ENCODE measurements at places on chromosomes 5 and 9.

DNA sequence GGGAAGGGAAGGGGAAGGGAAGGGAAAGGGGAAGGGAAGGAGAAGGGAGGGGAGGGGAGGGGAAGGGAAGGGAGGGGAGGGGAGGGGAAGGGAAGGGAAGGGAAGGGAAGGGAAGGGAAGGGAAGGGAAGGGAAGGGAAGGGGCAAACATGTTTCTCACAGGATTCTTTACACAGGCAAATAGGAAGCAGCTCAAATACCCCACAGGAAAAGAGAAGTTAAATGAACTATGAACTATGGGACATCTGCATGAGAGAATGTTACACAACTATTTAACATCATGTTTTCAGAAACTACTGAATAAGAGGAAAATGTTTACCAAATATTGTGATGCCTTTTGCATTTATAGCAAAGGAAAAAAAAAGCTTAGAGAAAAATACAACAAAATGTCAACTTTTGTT, 125.4 kb upstream of the SLC30A5 start:
- DNase-seq = no peak

- no peak for DNase-seq
Measured at GRCh38 chr9:22423566-22423965, 23.1 kb upstream of the DMRTA1 start.

- DNase-seq = no peak
Measured at GRCh38 chr9:106655966-106656365, 207.0 kb upstream of the ZNF462 start.

DNA sequence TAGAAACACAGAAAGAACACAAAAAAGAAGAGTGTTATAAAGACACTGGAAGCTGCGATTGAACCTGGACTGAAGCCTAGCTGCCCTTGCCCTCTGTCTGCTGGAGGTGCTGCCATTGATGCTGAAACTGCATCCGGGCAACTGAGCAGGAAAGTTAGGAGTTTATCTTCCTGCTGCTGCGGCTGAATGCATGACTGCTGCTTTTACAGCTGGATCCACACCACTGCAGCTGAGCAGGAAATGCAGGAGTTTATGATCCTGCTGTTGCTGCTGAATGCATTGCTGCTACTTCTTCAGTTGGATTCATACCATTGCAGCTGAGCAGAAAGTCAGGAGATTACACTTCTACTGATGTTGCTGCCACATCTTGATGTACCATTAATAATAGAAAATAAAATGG, 21.8 kb upstream of the JAKMIP2 start:
- DNase-seq = no peak

DNA sequence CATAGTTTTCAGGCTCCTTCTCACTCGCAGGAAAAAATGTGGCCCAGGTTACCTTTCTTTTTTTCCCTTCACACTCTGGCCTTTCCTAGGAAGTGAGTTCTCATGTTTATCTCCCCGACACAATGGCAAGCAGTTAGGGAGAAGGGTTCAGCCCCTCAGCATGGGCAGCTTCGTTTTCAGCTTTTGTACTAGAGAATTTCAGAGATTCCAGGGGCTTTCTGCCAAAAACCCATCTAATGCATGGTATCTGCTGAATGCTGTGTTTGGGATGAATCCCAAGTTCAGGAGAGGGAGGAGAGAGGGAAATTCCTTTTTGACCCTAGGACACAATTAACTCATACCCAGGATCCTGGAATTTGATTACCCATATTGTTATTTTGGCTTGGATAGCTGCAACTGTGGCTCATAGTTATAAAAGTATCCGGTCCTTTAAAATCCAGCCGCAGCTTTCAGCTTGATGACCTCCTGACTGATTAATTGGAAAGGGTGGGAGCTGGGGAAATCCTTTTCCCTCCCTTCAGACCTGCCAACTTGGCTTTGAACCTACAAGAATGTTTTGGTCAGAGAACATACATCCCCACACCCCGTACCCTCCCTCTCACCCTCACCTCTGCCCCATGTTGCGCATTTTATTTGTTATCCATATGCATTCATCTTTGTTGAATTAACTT, 78.4 kb downstream of the TMEM252 start:
- DNase-seq = no peak

DNA sequence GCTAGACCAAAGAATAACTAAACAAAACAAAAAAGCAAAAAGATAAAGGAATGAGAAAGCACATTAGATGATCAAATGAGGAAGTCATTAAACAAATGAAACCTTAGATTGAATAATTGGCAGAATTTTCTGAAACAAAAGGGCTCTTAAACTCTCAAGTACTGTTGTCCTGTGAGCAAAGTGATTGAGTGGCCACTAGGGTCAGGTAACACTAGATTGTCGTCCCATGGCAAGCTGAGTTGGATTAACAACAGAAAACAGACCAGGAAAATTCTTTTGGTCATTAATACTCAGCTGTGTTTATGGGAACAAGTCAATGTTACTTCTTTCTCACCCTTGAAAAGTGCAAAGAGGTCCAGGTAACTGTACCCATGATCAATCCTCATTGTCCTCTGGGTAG, 81.6 kb upstream of the MRPS30 start:
- DNase-seq = no peak

DNA sequence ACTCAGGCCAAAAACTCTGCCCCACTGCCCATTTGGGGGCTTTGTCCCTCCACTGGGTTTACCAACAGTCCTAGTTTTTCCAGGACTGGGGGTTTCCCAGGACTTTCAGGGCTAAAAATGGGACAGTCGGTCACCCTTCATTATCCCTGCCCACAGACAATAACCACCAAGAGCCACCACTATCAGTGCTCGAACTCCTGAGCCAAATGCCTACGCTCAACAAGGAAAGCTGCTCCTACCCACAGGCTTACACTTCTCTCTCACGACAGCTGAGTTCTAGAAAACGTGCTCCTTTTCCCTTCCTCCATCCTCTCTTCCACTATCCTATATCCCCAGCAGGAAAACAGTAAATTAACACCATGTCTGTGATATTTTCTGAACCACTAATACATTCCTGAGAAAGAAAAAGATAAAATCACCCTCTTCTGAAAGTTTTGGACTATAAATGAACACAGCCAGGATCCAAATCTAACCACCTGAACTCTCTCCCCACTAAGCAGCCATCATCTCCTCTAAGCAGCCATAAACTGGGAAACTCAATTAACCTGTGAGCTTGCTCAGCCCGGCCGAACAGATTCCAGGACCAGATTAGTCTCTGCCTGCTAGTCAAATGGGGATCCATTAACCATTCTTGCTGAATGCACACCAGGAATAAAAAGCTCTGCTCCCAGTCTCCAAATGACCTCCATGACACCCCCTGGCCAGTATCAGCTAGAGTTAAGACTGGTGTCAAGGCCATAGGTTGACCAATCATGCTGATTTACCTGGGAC, 41.8 kb downstream of the KLHL3 start:
- DNase-seq = no peak

DNA sequence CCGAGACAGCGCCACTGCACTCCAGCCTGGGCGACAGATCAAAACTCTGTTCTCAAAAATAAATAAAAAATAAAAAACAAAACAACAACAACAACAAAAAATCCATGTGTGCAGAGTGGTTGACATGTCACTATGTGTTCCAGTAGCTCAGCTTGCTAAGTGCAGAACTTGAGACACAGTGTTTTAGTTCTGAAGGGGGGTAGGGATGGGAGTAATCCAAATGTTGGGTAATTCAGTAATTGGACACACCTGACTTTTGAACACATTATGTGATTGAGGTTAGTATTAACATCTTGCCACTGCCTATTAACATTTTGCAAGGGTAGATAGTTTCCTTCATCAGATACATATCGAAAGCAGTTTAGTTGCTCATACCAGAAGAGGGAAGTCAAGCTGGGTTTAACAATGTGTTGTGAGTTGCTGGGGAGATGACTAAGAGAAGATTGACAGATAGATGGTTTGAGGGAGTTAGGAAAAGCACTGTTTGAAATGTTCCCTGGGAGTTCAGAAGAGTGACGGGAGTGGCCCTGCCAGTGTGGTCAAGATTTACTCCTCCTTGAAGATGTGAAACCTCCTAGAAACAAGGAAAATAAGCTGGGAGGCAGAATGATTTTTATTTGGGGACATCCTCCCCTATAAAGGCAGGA, 928 bp downstream of the HACD4 start:
- peak; percentile 22 for DNase-seq

DNA sequence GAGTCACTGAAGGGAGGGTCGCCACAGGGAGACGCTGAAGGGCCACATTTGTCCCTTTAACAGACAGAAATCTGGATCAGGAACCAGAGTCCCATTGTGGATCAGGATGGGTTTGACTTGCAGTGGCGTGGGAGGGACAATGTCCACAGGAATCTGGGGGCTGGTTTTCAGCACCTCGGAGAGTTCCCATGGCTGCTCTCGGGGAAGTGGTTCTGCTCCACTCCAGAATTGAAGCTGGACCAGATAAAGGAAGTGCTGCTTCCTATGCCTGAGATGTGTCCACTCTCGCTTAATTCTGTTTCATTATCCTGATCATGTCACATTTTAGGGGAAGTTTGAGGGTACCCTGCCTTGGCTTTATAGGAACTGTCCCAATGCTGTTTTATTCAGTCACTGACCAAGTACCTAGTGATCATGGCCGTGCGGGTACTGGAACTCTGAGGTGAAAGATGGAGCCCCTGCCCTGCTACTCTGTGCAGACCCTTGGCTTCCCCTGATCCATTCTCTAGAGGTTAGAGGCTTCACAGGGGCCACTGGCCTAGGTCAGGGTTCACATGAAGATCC, 28.7 kb downstream of the ENHO start:
- peak; percentile 39 for DNase-seq

- no peak for DNase-seq
Measured at GRCh38 chr5:72171667-72172066, 64.4 kb downstream of the MAP1B start.

- DNase-seq = no peak
Measured at GRCh38 chr5:153835891-153836515, 202.7 kb downstream of the FAM114A2 start.

DNA sequence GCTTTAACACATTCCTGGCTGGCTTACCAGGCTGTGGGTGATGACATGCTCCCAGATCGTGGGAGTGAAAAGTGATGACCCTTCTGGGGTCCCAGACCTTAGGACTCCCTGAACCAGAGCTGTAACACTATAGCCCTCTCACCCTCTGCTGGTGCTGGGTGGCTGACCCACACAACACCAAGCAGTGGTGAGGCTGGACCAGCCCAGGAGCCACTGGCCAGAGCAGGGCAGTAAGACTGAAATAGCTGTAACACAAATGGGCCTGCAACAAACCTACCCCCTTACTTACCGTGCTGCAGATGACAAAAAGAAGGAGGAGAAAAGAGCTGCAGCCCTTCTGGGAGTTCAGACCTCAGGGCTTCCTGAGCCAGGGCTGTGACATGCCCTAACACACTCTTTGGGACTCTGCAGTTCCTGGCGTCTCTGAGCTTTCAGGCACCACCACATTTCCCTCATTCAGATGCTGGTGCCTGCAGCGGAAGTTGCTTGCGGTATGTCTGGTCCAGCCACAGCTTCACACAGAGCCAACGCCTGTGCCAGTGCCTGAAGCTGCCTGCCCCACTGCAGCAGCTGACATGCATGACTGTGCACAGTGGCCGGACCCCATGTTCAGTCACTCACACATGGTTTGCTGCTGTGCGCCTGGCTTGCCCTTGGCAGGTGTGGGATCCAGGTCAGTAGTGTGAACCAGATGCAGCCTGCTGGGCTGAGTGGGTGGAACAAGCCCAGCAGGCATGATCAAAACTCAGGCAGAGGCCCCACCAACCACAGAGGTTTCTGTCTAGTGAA, 1247.4 kb downstream of the EFNA5 start:
- no peak for DNase-seq

- no peak for DNase-seq
Measured at GRCh38 chr5:171588790-171589189, 169.3 kb downstream of the FGF18 start.

DNA sequence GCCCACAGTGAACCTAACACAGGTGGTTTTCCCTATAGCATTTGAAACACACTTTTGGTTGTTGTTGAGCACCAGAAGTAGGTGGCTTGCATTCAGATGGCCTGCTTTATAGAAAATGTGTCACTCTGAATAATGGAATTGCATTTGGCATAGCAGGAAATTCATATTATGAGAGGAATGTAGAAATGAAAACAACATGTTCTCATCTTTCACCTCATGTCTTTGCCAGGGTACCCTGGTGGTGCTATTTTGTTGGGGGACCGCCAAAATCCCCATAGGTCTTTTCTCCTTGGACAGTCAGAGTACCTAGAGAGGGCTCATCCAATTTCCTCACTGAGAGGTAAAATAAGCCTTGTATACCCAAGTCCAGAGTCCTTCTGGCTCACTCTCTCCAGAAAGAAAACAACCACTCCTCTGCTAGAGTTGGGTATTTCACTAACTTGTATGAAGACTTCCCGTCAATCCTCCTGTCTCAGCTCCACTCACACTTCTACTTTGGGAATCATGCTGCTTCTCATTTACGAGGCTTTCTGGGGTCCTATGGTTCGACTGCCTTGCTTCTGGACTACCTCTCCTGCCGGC, 67.4 kb downstream of the MRPS27 start:
- DNase-seq = no peak

- no peak for DNase-seq
Measured at GRCh38 chr5:133362438-133362837, 249.9 kb downstream of the FSTL4 start.

DNA sequence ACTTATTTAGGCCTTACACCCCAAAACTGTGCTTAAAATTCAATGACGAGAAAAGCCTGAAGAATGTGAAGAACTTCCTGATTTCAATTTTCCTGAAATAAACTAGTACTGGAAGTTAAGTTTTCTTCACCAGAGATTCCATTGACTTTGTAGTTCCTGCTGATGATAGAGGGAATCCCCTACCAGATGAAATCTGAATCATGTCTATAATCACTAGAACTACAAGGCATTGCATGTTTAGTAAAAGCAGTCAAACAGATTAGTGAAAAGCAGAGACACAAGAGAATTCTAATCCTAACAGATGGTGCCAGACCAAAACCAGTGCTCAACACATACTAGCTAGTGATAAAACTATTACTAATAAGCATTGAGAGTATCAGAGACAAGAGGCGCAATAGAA, 130.0 kb downstream of the PDE4D start:
- no peak for DNase-seq

DNA sequence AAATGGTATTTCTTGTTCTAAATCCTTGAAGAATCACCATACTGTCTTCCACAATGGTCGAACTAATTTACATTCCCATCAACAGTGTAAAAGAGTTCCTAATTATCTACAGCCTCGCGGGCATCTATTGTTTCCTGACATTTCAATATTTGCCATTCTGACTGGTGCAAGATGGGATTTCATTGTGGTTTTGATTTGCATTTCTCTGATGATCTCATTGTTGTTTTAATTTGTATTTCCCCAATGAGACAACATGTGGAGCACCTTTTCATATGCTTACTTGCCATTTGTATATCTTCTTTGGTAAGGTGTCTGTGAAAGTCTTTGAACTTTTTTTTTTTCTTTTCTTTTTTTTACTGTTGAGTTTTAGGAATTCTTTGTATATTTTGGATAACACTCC, 473.6 kb downstream of the KCTD16 start:
- DNase-seq = no peak

- no peak for DNase-seq
Measured at GRCh38 chr9:86485359-86485758, 131.1 kb upstream of the TUT7 start.

GRCh38 chr5:63613442-63613841, 348.8 kb downstream of the HTR1A start:
- DNase-seq = no peak

Measured in stimulated activated naive CD8-positive, alpha-beta T cell treated with anti-CD3 and anti-CD28 coated beads, Interleukin-15, Interleukin-2, amounts not matched to agents 100 U/mL and 50 U/mL, for 24 hours (primary cell).